ENCODE measurements at places on chromosomes 1 and 21. TPM values are rescaled to one million over a fixed set of nuclear protein-coding genes. Genes with fewer than 3 reads are reported as not detected.

DNA sequence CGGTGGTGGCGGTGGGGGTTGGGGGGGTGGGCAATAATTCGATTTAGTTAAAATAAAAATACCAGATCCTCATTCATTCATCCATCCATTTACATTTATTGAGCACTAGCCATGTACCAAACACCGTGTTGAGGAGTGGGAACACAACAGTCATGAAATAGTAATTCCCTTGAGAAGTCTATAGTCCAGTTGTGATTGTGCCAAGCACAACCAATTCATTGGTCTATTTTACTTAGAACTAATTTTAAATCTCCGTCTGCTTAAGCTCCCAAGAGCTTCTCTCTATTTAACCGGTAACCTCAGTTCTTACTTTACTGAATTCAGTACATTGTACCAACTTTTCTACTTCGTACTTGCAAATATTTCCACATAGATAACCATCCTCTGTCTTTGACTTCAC lies 38.4 kb downstream of the WARS2 start:
- H3K27ac ChIP-seq, result no peak overlapping the region
- H3K27me3 ChIP-seq, result no peaks in the 10 kb centered on the region
- no peak overlapping the region for H3K4me3 ChIP-seq
- DNase-seq, result no peak
- no peaks in the 10 kb centered on the region for H3K4me1 ChIP-seq

DNA sequence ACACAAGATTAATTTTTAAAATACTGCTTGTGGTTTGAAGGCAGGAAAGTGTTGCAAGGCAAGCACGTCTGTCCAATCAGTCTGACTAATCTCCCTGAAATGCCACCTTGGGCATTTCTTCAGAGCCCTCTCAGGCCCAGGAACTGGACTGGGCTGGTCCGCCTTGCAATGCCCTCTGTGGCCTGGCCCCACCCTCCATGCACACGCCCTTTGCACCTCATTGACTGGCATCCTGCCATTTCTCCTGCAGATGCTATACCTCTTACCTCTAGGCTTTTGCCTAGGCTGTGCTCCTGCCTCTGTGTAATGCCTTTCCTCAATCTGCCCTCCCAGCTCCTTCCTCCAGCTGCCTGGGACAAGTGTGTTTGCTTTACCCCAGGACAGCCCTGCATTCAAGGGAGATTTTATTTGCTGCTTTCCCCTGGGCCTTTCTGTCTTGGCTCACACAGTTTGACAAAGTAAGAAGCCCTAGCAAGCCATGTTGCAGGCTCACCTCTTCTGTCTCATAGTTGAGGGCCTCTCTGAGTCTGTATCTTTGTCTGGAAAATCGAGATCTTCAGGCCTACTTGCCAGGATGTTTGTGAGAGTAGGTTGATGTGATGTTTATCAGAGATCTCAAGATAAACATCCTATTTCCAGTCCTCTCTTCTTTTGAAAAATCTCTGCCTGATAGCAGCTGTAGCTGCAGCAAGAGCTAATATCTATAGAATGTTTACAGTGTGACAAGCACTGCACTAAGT lies 149.2 kb upstream of the JUN start:
- H3K4me3 ChIP-seq, result no peak overlapping the region
- no peaks in the 10 kb centered on the region for H3K36me3 ChIP-seq
- no peaks in the 10 kb centered on the region for H3K27me3 ChIP-seq
- H3K27ac ChIP-seq, result peak overlapping the region; percentile 83

- DNase-seq, result no peak
- H3K36me3 ChIP-seq, result no peaks in the 10 kb centered on the region
- H3K27ac ChIP-seq, result no peak overlapping the region
- no peaks in the 10 kb centered on the region for H3K4me1 ChIP-seq
Measured at GRCh38 chr1:116751146-116751545, 3.1 kb upstream of the CD2 start.

GRCh38 chr21:41873005-41873404 lies 6.1 kb downstream of the PRDM15 start:
- no peak overlapping the region for H3K4me3 ChIP-seq
- no peaks in the 10 kb centered on the region for H3K27me3 ChIP-seq
- no peak overlapping the region for H3K27ac ChIP-seq
- no peaks in the 10 kb centered on the region for H3K36me3 ChIP-seq

Gene S100A5
- not detected for total RNA-seq

Data from stomach (tissue), 19 donors.